ENCODE measurements at places on chromosomes 1 and 21.

- no peak for DNase-seq
Observed at GRCh38 chr1:229088711-229089110, 182.2 kb upstream of the RAB4A start.

GRCh38 chr1:103125219-103125618 is 16.9 kb upstream of the COL11A1 start:
- DNase-seq, result no peak

GRCh38 chr1:116763787-116764465 is 9.7 kb downstream of the CD2 start:
- no peak for DNase-seq

GRCh38 chr1:35568975-35569395 is 4.1 kb upstream of the TFAP2E start:
- DNase-seq, result peak; percentile 64

GRCh38 chr1:246319083-246319714 is 187.9 kb downstream of the SMYD3 start:
- no peak for DNase-seq

DNA sequence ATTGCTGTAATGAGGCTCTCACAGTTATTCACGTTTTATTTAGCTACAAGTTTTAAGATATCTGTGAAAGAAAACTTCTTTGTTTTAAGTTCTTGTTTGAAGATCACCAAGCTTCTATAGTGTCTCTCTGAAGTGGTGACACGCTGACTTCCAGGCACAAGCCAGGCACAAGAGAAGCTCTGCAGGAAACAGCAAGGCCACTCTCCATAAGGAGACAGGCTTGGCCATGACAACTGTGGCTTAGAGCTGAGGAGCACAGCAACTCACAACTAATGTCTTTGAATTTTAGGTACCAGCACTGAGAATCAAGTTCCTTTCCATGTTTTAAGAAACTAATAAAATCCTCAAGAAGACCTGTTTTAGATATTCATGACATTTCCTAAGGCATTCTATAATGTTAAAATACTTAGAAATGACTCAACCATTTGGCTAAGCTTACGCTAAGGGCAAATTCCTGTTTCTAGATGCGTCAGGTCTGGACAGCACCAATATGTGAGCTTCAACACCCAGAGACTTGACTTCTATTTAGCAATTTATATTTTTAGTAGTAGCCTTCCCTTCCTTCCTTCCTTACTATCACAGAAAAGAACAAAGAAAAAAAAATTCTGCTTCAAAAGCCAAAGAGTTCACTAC is 40.2 kb downstream of the APP start:
- no peak for DNase-seq

DNA sequence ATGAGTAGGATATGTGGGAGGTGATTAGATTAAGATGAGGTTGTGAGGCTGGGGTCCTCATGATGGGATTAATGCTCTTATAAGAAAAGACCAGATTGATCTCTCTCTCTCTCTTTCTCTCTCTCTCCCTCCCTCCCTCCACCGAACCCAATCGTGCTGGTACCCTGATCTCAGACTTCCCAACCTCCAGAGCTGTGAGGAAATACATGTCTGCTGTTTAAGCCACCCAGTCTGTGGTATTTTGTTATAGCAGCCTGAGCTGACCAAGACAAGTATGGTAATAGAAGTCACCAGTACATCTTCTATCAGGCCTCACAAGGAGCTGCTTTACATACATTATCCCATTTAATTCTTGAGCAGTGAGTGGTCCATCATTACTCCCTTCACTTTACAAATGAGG is 149.8 kb downstream of the RUNX1 start:
- no peak for DNase-seq

- no peak for DNase-seq
Observed at GRCh38 chr1:161981735-161982506, 41.7 kb downstream of the OLFML2B start.

- DNase-seq, result no peak
Observed at GRCh38 chr1:116628448-116628847, 39.1 kb downstream of the IGSF3 start.

DNA sequence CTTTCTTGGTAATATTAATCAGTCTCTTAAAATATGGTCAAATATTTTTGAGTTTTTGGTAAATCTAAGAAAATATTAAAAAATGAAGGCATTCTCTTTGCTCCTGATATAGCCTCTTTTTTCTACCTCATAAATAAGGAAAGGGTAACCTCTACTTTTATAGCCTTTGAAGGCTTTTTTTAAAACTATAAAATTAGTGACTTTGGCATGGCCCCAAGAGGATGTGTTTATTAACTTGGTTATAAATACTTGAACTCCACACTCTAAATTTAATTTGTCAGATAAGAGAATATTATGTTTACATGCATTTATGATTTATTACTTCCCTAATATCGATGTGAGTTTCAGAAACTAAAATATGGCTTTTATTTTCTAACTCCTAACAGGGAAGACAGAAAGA is 60.3 kb downstream of the LMO4 start:
- DNase-seq, result no peak

DNA sequence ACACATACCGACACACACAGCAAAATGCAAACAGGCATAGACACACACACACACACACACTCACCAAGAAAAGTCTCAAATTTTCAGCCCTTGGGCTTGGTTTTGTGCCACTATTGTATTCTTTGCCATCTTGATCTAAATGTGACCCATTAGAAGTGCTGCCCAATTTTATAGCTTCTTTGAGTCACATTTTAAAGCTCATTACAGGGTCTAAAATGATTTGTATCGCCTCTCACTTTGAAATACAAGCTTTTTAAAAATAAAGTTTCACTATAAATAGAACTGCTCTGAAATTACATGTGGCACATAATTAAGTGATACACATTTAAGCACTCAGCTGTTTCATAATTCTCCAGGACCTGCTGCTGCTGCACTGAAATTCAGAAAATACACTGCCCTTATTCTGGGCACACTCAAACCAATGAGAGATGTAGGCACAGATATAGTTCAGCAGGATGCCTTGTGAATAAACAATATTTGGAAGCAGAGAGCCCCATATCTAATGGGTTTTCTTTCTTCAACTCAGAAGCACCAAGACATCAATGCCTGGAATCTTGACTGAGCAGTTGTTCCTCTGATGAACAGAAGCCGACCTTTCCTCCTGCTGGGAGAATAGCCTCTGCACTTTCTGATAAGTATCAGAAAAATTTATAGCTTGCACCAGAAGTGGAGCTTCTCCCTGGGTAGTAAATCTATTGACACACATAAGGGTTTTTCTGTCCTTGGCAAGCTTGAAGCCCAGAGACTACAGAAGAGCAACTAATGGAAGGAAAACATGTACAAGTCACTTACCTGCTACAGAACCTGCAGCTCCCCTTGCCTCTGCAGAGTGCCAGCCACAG is 37.0 kb upstream of the PLPPR4 start:
- no peak for DNase-seq

GRCh38 chr1:147545133-147545532 is 3.8 kb downstream of the BCL9 start:
- no peak for DNase-seq

DNA sequence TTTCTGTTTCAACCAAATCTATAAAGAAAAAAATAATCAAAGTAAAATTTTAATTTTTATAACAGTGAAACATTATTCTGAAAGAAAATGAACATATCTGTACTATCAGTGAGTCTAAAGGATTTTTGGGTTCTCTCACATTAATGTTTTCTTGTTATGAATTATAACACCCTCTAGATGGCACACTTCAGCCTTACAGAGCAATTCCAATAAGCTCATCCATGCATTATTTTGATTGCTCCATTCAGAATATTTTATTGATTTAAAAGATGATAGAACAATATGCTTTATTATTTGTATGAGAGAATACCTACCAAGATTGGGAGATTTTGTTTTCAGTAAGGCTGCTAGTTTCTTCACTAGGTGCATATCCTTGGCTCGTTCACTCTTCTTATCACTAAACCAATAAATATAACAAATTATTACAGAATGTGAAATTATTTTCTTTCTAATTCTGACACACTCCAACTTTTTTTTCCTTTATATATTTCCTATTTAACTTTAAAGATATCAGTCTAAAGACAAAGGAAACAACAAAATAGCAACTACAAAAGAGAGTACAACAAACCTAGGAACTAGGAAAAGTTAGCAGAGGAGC is 82.4 kb downstream of the RAB3GAP2 start:
- peak; percentile 21 for DNase-seq

DNA sequence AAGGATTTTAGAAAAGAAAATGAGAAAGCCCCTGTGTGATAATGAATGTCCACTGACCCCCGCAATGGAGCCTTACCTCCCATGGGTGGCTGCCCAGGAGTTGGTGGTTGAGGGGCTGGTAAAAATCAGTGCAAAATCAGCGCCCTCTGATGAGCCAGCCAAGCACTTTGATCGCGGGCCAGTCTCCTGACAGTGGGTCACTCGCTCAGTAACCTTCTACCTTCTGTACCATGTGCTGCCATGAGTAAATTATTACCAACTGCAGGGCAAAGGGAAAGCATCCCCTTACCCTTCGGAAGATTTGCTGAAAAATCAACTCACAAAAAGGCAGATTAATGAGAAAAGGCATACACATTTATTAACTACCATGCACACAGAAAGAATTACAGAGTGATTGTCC is 58.8 kb downstream of the KCNK1 start:
- DNase-seq, result no peak

DNA sequence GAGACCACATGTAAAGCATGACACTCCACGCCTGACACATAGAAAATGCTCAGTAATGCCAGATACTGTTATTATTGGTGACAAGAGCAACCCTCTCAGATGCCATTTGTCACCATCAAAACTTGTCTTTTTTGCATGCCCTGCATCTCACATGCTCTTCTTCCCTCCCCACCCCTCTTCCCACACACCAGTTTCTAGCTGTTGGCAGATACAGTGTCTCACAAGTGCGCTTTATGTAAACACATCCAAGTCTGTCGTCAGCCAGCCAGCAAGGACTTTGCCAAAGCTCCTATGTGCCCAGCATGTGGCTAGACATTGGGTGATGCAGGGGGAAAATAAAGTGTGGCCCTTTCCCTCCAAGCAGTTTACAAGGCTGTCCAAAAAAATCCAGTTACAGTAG is 44.9 kb upstream of the EPHA8 start:
- peak; percentile 61 for DNase-seq

- DNase-seq, result no peak
Observed at GRCh38 chr1:175820456-175821025, 77.1 kb upstream of the TNR start.

- no peak for DNase-seq
Observed at GRCh38 chr1:5917591-5918274, 74.5 kb downstream of the NPHP4 start.

- no peak for DNase-seq
Observed at GRCh38 chr1:113732802-113733201, 26.5 kb downstream of the PHTF1 start.

DNA sequence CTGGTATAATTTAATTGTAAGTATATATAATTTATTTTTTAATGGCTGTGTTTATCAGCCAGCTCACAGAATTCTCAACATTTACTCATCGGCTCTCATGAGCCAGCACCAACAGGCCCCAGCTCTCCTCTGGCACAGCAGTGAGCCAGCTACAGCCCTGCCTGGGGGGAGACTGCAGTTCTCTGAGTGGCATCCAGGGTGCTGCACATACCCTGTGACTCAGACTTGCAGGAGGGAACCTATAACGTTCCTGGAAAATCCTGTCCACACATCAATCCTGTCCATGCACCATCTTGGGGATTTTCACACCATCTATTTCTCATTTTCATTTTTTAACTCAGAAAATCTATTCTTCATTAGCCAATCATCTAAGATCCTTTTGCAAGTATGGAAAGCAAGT is 36.5 kb downstream of the FHAD1 start:
- peak; percentile 52 for DNase-seq

DNA sequence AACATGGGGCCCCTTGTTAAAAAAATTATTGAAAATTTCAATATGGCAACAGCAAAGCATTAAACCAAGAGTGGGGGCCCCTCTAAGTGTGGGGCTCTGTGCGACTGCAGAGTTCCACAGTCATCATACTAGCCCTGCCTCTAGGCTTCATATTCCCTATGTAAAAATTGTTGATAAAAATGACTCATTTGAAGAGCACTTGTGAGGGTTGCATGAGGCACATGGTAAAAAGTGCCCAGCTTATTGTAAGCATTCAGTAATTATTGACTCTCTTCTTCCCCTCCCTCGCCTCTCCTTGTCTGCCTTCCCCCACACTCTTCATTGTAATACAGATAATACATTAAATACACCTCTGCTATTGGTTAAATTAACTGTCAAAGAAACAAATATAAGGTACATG is 86.7 kb upstream of the PTBP2 start:
- peak; percentile 28 for DNase-seq

DNA sequence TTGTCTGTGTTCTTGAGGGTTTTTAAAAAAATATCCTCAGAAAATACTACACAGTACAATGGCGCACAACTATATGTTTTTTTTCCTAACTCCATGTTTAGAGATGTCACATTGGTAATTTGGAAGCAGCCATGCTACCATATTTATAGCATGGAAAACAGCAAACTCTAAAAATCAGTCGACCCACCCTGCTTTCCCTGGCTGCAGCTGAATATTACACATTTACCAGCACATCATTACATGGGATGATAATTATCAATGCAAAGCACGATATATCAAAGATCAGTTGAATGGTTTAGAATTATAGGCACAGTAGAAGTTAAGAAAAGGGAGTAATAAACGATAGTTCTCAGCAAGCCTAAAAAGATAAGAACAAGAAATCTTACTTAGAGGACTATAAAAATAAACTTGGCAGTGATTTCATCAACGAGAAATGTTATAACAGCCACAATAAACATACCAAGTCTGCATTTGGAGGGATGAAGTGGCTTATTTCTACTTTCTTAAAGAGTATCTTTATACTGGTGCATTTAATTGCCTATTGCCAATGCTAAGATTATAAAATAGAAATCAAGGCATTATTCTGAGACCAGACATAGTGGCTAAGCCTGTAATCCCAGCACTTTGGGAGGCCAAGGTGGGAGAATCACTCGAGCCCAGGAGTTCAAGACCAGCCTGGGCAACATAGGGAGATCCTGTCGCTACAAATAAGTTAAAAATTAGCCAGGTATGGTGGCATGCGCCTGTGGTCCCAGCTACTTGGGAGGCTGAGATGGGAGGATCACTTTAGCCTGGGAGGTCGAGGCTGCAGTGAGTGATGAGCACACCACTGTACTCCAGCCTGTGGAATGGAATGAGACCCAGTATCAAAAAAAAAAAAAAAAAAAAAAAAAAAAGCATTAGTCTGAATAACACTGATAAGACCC is 43.4 kb downstream of the WDR64 start:
- no peak for DNase-seq

GRCh38 chr1:30196457-30196856 is 526.9 kb downstream of the MATN1 start:
- no peak for DNase-seq

- DNase-seq, result no peak
Observed at GRCh38 chr1:165647517-165647916, 16.5 kb downstream of the MGST3 start.

- no peak for DNase-seq
Observed at GRCh38 chr1:29576510-29576909, 340.2 kb downstream of the PTPRU start.

Data from NCI-H345 (cell line).